ENCODE measurements at places on chromosomes 11 and 22.
A peak's percentile ranks its signal among the peaks of the same experiment; 100 is the strongest.

GRCh38 chr11:2814751-2815150, 70.8 kb downstream of the CDKN1C start:
- no peak for DNase-seq

GRCh38 chr11:92886243-92886905, 83.1 kb upstream of the MTNR1B start:
- DNase-seq, result no peak

GRCh38 chr11:113618360-113618759, 87.7 kb downstream of the TMPRSS5 start:
- no peak for DNase-seq

- no peak for DNase-seq
Measured at GRCh38 chr11:110475671-110476070, 45.9 kb downstream of the FDX1 start.

DNA sequence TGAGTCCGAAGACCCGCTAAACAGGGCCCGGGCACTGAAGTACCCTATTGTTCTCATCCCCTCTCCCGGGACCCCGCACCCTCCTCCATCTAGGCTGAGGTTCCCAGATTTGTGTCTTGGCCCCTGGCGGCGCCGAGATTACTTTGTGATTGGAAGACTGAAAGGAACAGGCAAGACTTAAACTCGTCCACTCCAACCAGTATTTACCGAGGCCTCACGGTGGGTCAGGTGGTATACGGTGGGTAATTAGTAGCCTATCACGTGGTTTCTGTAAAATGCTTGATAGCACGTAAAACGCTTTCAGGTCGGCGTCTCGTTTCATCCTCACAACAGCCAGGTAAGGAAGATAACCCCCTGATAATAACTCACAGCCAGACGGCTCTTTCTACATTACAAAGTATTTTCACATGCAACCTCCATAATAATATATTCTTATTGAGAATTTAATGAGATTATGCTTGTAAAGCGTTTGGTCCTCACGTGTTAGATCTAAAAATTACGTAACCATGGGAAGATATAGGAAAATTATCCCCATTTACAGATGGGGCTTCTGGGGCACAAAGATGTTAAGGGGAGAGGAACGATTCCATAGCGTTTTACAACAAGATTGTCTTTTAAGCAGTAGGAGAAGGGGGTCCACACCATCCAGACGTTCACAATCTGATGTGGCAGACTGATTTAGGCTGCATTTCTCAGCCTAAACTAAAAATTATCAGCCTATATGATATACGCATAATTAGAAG, 642 bp upstream of the PIK3C2A start:
- peak; percentile 14 for DNase-seq

DNA sequence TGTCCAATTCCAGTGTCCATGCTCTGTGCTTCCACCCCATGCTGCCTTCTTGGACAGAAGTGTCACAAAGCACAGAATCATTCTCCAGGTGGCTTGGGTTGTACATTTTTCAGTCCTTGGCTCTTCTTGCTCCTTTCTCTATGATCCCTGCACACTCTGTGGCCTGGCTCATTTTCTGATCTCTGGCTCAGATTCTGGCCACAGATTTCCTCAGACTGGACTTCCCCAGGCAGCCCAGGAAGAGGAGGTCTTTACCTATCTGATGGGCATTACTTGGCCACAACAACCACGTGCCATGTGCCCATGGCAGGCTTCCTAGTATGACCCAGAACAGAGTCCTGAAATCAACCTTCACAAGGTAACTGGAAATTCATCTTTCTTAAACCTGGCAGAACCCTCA, 27.2 kb downstream of the SYTL2 start:
- DNase-seq, result no peak

DNA sequence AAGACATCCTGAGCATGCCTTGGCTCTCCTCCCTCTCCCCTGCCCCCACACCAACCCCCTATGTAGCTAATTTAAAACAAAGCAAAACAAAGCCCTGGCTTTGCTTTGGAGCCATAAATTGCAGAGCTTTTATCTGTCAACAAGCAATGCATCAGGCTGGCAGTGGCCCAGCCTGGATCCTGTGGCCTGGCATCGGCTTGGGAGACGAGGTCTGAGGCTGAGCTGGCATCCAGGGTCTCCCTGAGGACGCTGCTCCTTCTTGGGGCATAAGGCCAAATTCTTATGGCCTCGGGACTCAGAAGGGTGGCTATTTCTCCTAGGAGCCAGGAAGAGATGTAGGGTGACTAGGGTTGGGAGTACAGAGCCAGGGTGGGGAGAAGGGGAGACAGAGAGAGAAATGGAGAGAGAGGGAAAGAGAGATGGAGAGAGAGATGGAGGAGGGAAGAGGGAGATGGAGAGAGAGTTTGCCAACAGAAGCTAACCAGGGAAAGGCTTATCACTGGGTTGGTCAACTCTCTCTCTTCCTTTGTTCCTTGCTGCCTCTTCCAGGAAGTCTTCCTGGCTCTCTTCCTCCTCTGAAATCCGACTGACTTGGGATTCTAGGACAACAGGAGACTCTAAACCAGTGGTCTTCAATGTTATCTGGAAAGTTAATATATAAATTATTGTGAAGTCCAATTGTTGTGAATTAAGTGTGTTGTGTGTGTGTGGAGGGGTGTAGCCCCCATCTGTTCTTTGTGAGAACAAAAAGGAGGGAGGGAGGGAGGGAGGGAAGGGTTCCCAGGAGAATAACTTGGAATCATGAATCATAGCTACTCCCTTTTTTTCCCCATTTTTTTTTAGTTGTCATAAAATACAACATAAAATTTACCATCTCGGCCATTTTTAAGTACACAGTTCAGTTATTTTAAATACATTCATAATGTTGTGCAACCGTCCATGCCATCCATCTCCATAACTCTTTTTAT, 29.1 kb downstream of the TSPAN18 start:
- DNase-seq, result no peak

DNA sequence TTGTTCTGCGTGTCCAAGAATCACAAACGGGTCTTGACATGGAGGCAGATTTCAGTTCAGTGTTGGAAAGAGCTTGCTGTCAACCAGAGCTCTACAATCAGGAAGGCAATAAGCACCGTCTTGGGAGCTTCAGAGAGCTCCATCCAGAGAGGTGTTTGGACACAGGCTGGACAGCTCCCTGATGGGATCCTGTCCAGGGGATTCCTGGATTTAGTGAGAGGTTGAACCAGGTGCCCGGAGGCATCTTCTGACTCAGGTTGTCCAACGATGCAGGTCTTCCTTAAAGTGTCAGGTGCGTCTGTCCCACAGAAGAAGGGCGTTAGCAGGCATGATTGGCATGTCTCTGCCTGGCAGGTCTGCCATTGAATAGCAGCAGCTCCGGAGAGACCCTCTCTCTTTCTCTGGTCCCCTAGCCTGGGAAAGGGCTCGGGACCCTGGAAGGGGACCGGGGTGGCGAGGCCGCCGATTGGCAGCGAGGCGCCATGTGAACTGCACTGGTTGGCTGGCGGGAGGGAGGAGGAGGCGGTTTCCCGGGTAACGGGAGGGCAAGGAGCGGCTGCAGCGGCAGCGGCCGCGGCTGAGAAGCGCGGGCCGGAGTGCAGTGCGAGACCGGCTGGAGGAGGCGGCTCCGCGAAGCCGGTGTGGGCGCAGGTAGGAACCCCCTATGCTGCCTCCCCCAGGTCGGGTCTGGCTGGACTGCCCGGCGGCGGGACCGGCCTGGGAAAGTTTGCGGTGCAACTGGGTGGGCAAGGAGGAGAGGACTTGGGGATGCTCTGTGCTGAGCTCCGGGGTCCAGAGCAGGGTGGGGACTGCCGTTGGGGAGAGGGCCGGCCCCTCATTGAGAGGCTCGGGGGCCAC, 104.1 kb upstream of the E2F8 start:
- no peak for DNase-seq

GRCh38 chr22:23565915-23566704, 14.0 kb downstream of the IGLL1 start:
- DNase-seq, result no peak

GRCh38 chr22:49312601-49313000, 515.1 kb downstream of the BRD1 start:
- no peak for DNase-seq

GRCh38 chr22:28246397-28246796, 327.3 kb upstream of the PITPNB start:
- DNase-seq, result no peak

- DNase-seq, result no peak
Measured at GRCh38 chr11:87849216-87849615, 326.0 kb downstream of the RAB38 start.

GRCh38 chr11:41431784-41432183, 27.7 kb downstream of the LRRC4C start:
- no peak for DNase-seq

- no peak for DNase-seq
Measured at GRCh38 chr11:33569333-33569732, 131.3 kb downstream of the C11orf91 start.

GRCh38 chr11:134032501-134033091, 36.3 kb upstream of the JAM3 start:
- no peak for DNase-seq

DNA sequence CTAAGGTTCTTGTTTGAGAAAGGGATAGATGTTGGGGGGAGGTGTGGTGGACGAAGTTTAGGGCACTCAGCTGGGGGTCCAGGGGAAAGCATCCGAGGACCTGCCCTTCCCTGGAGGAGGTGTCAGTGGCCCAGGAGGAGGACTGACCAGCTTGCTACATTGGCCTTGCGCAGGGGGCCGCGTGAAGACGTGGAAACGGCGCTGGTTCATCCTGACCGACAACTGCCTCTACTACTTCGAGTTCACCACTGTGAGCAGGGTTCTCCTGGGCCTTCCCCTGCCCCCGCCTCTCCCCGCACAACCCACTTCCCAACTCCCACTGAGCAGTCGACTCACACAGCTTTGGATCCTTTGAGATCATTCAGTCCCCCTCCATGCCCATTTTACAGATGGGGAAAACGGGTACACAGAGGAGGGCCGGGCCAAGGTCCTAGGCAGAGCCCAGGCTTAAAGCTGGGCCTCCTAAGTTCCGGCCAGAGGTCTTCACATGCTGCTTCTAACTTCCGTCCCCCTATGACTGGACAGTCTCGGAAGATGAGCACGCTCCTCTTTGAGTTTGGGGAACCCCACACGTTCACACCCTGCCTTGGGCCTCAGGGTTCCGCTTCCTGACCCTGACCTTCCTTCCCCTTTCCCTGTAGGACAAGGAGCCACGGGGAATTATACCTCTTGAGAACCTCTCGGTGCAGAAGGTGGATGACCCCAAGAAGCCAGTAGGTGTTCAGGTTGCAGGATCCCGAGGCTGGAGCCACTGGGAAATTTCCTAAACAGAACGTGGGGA, 28.7 kb downstream of the CYTH4 start:
- DNase-seq, result no peak

Measured in stimulated activated CD4-positive, alpha-beta T cell treated with anti-CD3 and anti-CD28 coated beads, Interleukin-15, amount 100 ng/mL, for 1 hour (primary cell).